ENCODE measurements at places on chromosomes 16 and 17.
A peak's percentile ranks its signal among the peaks of the same experiment; 100 is the strongest.

- no peak for DNase-seq
These were observed 139.8 kb upstream of the GSE1 start for GRCh38 chr16:85473323-85473722.

- no peak for DNase-seq
These were observed 56.4 kb downstream of the CNGB1 start for GRCh38 chr16:57914244-57915173.

DNA sequence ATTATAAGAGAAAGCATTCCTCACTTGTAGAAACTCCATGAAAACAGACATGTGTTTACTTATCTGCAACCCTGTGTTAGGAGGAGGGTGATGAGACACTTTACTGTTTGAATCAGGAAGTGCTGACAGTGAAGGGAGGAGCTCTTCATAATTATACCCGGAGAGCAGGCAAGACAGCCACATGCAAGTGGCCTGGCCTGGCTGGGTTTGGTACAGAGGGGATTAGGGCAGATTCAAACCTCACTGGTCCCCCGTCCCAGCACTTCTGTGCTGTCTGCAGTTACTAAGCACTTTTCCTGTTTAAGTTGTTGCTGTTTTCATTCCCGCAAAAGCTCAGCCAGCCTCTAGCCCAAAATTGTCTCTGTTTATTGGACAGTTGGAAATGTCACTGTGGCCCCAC lies 78.5 kb downstream of the WWOX start:
- no peak for DNase-seq

- DNase-seq = peak; percentile 9
These were observed 196.1 kb downstream of the GSG1L start for GRCh38 chr16:27867122-27868110.

Data from stimulated activated CD4-positive, alpha-beta T cell treated with anti-CD3 and anti-CD28 coated beads, Interleukin-15, amount 100 ng/mL, for 1 hour (primary cell).